Pancreas (tissue), 10 donors: ENCODE measurements at places on chromosomes 7 and 10. TPM values are rescaled to one million over a fixed set of nuclear protein-coding genes. Genes with fewer than 3 reads are reported as not detected.

MMP21 gene
- 0.14 TPM for total RNA-seq

WNT8B gene
- 0.18 TPM for total RNA-seq

ADRA2A gene
- total RNA-seq: 29.4 TPM

SPRN gene
- 0.06 TPM for total RNA-seq

PPP3CB gene
- 21.8 TPM for total RNA-seq

AUTS2 gene
- 10.0 TPM for total RNA-seq

CPEB3 gene
- 4.4 TPM for total RNA-seq

INA gene
- total RNA-seq: 0.57 TPM

THSD7A gene
- 1.8 TPM for total RNA-seq

DNA sequence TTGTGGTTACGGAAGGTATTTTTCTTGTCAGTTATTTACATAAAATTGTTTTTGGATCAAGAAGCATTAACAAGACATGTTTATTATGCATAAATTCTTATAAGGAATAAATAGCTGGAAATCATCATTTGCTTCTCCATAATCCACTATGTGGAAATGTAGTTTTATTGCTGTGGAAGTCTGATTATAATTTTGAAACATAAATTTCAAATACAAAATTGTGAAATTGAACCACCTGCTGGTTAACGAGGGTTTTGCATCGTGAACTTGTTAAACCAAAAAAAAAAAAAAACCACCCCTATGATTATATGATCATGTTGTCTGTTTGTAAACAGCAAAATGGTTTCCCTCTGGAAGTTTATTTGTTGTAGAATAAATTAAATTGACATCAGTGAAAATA lies 25.9 kb downstream of the ABRAXAS2 start:
- no peak for DNase-seq

DNA sequence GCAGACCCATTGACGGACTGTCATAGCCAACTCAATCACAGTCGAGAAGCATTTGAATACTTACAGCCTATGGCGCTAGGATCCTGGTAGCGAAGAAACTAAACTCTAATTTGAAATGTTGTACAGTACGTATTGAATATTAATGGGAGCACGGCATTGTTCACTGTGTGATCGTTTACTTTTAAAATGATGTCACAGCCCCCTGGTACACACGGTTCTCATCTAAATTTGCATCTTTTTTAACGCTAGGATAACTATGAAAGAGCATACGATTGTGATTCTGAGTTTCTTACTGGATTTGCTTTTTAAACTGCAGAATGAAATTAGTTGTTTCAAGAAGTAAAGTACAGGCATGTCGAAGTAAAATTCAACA lies 895 bp upstream of the NAPEPLD start:
- DNase-seq: no peak

- DNase-seq: no peak
These were observed 73.1 kb downstream of the STK31 start for GRCh38 chr7:23783115-23783514.

GRCh38 chr7:133763076-133763640 lies 364.0 kb upstream of the LRGUK start:
- DNase-seq: no peak

DNA sequence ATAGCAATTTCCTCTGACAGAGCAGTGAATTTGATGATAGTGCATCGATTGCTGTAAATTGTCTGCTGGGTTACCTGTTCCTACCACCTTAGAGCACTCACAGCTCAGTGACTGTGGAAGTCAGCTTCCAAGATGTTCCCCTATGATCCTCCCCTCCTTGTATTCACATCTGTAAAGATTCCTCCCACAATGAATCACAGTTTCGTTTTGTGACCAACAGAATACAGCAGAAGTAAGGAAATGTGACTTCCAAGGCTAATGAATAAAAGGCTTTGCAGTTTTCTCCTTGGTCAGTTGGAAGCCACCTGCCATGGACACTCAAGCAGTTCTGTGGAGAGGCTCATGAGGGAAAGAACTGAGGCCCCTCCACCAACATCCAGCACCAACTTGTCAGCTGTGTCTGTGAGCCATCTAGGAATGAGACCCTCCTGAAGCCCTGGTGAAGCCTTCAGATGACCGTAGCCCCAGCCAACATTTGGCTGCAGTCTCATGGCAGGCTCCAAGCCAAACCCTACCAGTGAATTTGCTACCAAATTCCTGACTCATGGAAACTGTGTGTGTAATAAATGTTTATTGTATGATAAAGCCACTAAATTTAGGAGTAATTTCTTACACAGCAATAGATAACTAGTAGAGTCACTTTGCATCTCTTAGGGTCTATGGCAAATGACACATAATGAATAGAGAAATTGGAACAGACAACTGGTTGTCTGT lies 309.5 kb upstream of the NPVF start:
- DNase-seq: no peak

DNA sequence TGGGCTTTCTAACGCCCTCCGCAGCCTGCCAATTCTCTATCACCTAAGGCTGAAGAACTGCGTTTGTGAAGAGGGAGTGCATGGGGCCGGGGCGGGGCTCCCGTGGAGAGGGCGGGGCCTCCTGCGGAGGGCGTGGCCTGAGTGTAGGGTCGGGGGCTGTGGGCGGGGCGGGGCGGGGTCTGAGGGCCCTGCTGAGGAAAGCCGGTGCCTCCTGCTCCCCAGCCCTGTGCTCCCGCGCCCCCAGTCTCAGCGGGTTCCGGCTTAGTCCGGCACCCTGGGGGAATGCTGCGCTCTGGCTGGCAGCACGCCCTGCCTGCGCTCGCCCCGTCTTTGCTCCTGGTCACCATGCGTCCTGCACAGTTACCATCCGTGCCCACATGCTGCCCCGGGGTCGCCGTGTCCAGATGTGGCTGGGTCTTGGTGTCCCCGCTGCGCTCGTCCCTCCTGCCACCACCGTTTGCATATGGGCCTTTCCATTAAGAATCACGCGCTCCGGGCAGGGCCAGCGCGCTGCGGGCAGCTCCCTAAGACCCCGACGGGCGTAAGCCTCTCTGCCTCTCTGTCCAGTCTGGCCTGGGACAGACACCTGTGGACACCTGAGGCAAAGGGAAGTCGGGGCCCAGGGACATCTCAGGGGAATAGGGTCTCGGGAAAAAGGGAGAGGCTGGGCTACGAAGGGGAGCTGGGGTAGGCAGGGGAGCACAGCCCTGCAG lies 144.0 kb upstream of the RET start:
- no peak for DNase-seq

- DNase-seq: no peak
These were observed 3.1 kb downstream of the AASS start for GRCh38 chr7:122140918-122141317.

GRCh38 chr7:83517035-83517700 lies 131.8 kb downstream of the SEMA3E start:
- no peak for DNase-seq

DNA sequence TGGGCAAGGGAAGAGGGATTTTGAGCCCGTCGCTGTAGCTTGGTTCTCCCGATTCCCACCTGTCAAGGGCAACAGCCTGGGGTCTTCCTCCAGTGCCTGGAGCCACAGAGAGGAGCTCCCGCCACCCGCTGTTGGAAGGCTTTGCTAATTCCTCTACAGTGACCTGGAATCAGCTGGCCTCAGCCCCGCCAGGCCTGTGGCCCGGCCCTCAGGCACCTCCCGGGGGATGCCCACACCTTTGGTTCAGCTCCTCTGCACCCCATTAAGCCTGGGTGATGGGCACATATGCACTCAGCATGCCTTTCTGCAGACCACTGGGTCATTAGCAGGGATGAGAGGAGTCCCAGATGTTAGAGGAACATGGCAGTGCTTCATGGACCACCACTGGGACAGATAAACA lies 121.4 kb upstream of the MKI67 start:
- no peak for DNase-seq

DNA sequence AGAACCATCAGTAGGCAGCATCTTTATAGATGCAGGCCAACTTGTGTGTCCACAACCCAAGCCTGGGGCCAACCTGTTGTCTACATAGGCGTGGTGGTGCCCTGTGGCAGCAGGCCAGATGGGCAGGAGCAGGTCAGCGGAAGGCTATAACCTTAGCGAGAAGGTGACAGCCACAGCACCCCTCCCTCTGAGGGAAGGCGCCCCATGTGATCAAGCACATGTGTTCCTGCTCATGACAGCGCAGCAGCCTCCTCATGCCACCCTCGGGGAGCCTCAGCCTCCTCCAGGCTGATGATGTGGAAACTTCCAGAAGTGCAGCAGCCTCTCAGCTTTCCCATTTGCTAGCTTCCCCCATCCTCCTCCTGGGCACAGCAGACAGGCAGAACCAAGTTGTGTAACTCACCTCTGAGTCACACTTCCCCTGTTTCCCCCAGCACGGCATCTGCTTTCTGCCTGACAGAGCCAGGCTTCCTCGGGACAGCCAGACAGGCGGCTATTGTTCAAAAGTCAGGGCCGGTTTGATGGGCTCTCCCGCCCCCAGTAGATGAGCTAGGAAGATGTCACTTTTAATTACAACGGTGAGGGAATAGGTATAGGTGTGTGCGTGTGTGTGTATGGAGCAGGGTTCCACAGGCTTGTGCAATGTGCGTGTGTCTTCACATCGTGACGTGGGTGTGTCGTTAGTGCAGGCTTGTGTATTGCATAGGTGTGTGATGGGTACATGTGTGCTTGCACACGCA lies 312.0 kb upstream of the ZMIZ1 start:
- peak; percentile 58 for DNase-seq

DNA sequence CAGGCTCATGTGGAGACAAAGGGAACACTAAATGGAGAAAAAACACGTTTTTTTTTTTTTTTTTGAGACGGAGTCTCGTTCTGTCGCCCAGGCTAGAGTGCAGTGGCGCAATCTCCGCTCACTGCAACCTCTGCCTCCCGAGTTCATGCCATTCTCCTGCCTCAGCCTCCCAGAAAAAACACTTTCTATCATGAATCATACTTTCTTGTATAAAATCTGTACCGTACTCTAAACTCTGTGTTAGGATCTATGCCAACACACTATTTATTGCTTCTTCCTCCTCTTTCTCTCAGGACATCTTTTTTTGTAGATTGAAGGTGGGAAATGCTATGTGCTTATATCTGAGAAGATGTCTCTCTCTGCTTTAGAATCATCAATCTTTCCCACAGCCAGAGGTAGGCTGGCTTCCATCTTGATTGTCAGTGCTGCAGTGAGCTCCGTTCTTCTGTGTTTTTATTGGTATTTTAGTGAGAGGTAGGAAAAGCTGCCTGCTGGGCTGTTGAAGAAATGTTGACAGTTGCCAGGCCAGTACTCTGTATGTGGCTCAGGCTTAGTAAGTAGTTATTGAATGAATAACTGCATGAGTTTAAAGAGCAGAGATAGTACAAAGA lies 101.1 kb downstream of the GPR85 start:
- no peak for DNase-seq

GRCh38 chr10:17476073-17476472 lies 21.7 kb upstream of the ST8SIA6 start:
- no peak for DNase-seq

GRCh38 chr10:79239275-79239779 lies 107.9 kb upstream of the PPIF start:
- DNase-seq: no peak

- DNase-seq: no peak
These were observed 139.4 kb downstream of the MAD1L1 start for GRCh38 chr7:2093215-2093842.

- no peak for DNase-seq
These were observed 395 bp upstream of the ZNF25 start for GRCh38 chr10:37976880-37977203.

DNA sequence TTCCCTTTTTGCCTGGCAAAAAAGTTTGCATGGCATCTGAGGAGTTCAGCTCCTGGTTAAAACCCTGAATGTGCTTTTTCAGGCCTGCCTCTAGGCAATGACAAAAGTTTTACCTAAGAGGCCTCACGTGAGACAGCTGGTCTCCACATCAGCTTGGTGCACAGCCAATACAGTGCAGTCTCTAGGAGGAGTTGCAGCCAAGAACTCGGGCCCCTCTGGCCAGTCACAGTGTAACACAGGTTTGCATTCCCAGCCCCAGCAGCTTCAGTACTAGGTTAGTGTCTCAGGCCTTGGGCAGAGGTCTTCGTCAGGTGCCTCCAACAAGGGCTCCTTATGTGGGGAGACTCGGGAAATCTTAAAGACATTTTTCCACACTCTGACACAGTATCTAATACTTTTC lies 771.7 kb downstream of the SORCS1 start:
- no peak for DNase-seq

DNA sequence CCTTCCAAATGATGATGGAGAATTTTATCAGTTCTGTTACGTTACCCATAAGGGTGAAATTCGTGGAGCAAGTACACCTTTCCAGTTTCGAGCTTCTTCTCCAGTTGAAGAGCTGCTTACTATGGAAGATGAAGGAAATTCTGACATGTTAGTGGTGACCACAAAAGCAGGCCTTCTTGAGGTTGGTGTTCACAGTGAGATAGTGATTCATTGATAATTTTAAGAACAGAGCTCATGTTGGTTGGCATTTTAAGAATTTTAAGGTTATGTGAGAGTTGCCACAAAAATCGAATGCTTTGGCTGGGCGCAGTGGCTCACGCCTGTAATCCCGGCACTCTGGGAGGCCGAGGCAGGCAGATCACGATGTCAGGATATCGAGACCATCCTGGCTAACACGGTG lies 25.9 kb downstream of the TAX1BP1 start:
- DNase-seq: no peak
